ENCODE measurements at places on chromosomes 5 and 9.

DNA sequence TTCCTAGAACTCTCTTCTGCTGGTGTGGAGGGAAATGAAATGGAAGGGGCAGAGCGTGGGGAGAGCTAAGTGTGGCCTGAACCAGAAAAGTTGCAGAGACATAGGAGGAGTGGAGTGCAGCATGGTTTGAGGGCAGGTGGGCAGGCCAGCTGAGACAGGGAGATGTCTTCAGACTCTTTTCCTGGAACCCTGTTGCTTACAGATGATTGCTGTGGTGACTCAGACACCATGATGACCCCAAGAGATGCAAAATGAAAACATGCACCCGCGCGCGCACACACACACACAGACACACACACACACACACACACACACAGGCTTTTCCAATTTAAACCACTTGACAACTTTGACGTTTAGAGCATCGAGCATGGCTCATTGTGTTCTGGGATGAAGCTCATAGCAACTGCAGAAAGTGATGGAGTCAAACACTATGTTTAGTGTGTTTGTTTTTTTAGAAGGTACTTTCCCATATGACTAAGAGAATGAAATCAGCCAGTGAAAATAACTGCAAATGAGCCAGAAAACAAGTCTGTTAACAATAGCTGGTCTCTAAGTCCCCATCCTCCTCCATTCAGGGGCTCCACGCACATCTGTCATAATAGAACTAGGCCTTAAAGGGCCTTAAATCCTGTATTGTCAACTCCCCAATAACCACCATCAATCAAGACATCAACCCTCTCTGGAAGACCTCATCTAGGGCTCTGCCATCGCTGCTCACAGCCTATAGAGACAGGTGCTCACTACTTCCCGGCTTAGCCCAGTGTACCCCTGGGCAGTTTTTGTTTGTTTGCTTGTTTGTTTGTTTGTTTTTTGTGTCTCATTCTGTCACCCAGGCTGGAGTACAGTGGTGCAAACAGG lies 9.6 kb downstream of the TMOD1 start:
- DNase-seq: no peak

DNA sequence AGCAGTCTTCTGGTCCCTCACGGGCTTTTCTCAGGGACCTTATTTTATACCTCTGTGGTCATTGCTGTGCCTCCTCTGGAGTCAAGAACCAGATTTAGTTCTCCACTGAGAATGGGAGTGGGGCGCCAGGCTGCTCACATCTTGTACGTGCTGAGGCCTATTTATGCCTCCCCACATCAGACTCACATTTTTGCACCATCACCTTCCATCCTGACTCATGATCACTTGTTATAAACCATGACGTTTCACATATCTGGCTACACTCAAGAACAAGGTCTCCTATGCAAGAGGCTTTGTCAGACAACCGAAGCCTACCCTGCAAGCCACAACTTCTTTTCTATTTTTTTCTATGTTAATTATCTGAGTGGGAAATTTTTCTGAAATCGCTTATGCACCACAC lies 10.7 kb downstream of the PRUNE2 start:
- no peak for DNase-seq

DNA sequence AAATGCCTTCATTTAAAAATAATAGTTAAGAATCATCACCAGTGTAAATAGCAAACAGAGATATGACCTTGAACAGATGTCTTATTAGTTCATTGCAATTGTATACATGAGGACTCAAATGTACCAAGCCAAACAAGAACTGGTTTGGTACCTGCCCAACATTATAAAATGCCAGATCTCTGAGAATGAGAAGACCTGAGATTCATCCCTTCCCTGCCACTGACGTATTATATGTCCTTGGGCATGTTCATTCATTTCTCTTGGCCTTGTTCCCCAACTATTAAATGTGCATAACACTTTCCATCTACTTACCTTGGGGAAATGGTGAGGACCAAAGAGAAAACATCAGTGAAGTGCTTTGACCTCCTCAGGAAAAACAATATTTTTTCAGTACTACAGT lies 33.6 kb upstream of the ERBIN start:
- no peak for DNase-seq

GRCh38 chr5:131563434-131564228 lies 71.4 kb downstream of the RAPGEF6 start:
- DNase-seq: no peak

DNA sequence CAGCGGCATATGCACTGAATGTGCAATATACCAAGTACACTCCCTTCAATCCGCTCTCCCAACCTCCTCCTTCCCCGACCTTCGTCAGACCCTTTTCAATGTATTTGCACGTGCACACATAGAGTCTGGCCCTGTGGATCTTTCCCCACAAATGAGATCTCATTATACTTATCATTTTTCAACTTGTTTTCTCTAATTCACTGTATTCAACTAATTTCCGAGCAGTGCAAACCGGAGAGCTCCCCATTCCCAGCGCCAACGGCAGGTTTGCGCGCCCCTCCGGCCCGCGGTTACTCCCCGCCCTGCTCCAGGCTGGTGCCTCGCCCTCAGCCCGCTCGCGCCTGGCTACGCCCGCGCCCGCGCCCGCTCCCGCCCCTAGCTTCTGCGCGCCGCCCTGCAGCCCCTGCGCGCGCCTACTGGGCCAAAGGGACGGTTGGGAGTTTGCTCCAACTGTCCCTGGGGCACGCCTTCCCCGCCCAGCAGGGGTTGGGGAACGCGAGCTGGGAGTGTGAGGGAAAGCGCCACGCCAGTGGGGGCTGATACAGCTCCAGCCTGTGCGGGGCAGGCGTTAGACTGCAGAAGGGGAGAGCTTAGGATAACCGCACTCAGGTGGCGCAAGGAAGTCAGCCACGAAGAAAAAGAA lies 3.3 kb upstream of the CDC20B start:
- no peak for DNase-seq

DNA sequence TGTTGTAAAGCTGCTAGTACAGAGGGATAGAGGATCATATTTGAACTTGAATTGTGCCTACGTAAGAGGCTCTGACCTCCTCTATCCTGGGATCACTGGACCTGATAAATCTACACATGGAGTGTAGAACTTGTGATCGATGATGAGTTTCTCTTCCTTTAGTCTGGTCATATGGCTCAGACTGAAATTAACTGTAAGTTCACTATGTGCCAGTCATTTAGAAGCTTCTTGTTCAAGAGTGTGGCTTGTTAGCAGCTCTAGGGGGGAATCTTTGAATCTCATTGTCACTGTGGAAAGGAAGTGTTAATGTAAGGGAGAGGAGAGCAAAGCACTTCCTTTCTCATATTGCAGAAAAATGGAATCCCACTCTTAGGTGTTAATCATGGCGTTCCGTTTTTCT lies 12.1 kb downstream of the ZBTB34 start:
- DNase-seq: no peak

- DNase-seq: no peak
Observed at GRCh38 chr5:116508835-116509234, 65.8 kb downstream of the SEMA6A start.

DNA sequence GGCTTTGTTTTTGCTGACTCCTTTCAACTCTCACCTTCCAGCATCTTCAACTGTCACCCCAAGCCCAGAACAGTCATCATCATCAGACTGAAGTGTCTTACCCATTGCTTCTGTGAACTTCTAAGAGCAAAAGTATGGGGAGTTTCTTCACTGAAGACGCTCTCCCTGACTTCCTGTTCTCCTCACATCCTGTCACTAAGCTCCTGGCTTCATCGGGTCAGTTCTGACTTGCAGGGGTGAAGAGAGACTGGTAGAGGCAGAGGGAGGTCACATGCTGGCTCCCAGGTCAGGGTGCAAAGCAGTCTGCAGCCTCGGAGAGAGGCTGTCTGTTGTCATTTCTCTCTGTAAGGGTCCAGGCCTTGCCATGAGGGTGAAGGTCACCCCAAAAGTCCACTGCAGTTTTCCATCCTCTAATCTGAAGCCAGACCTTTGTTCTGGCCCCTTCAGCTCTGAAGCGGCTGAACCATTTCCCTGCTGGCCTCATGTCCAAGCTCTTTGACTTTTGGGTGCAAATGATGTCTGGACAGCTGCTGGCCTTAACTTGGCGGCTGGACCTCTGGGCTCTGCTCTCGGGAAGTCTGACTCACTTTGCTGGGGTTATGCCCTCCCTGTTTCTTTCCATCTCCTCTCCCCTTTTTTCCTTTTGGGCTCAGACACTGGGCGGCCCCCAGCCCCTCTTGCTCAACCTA lies 305.0 kb downstream of the RAB3C start:
- DNase-seq: no peak

GRCh38 chr5:72498284-72498683 lies 8.9 kb downstream of the ZNF366 start:
- DNase-seq: no peak

DNA sequence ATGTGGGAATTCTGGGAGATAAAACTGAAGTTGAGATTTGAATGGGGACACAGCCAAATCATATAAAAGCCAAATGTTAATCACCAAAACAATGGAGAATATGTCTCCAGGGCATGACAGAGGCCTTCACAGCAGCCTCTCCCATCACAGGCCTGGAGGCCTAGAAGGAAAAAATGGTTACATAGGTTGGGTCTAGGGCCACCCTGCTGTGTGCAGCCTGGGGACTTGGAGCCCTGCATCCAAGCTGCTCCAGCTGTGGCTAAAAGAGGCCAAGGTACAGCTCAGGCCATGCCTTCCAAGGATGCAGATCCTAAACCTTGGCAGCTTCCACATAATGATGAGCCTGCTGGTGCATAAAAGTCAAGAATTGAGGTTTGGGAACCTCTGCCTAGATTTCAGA lies 85.1 kb downstream of the JAKMIP2 start:
- no peak for DNase-seq

DNA sequence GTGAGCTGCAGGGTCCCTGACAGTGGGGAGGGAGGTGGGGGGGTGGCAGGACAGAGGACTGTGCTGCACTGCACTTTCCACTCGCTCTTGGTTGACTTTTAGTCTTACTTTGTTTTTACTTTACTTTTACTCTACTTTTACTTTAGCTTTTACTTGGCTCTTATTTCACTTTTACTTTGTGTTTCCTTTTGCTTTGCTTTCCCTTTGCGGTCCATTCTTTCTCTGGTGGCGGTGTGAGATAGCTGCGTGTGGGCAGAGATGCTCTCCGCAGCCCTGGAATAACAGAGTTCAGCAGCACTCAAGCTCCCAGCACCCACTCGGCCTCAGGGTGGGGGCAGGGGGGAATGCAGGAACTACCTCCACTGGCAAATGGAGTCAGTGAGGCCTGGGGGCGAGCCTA lies 4.7 kb downstream of the AK8 start:
- DNase-seq: no peak

DNA sequence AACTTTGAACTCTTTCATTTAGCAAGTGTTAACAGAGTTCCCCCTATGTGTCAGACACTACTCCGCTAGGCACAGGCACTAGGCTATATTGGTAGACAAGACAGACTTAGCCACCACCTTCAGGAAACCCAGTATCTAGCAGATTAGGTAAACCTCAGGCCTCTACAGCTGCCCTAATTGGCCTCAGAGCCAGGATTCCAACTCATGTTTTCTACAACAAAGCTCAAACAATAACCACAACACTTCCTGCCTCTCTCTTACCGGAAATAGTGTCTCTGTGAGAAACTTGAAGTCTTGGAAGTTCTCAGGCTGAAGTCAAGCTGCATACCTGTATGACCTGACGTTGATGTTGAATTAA lies 116.6 kb upstream of the SLC44A1 start:
- DNase-seq: peak; percentile 91

- no peak for DNase-seq
Observed at GRCh38 chr5:170168797-170169196, 63.1 kb downstream of the FOXI1 start.

DNA sequence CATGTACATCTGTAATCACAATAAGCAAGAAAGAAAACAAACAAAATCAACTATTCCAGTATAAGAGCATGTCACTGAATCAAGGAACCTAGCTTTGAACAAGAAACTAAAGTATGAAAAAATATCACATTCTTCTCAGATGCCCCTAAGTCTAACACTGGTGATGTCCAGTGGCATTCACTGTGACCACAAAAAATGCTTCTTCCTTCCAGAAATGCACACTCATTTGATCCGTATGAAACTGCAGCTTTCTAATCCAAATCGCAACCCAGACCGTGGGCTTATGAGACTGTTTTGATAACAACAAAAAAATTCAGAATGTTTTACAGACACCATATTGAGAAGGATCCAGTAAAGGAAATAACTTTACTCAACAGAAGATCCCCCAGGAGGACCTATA lies 320.1 kb upstream of the TARS1 start:
- DNase-seq: no peak

DNA sequence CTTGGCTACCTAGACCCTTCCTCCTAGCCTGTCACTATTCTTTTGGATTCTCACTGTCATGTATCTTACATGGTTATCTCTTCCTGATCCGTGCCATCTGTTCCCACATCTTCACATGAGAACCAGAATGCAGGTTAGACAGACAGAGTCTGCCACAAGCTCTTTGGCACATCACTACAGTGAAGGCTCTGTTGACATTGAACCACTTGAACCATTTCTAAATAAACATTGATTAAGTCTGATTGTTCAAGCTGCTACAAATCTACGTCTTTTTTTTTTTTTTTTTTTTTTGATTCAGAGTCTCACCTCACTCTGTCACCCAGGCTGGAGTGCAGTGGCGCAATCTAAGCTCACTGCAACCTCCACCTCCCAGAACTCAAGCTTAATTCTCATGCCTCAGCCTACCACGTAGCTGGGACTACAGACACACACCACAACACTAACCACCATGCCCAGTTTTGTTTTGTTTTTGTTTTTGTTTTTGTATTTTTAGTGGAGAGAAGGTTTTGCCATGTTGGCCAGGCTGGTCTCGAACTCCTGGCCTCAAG lies 85.1 kb upstream of the LRRTM2 start:
- no peak for DNase-seq

DNA sequence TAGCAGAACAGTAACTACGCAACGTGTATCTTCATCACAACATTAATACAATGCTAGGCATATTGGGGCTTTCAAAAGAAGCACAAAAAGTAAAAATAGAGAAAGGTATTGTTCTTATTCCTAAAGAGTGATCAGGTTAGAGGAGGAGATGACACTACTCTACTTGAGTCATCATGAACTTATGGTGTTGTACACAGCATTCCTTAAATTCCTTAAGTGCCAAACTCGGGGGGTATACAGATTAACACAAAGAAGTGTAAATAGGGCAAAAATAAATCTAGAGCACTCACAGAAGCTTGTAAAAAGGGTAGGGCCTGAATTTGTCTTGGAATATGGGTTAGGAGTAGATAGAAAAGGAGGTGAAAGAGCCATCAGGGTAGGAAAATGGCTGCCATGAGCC lies 308.0 kb upstream of the DAP start:
- no peak for DNase-seq

GRCh38 chr5:103264508-103264907 lies 5.9 kb downstream of the MACIR start:
- DNase-seq: no peak

- DNase-seq: no peak
Observed at GRCh38 chr9:89659473-89659872, 54.7 kb downstream of the GADD45G start.

- no peak for DNase-seq
Observed at GRCh38 chr9:85884256-85884655, 56.7 kb upstream of the NAA35 start.

DNA sequence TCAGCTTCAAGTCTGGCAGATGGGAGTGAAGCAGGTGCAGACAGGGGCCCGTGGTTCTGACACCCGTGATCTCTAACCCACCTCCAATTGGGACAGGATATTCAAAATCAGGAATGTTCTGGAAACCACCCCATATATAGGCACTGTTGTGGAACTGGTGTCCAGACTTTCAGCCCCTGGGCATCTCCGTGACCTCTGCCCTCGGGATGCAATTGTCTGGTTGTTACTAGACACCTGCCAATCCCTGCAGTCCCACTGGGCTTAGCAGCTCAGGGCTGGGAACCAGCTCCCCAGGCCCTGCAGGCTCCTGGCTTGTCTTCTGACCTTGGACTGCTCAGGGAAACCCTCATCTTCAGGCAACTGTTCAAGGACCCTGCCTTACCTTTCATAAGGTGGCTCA lies 38.8 kb downstream of the NTNG2 start:
- no peak for DNase-seq
